ENCODE measurements at places on chromosomes 2 and 18.
A peak's percentile ranks its signal among the peaks of the same experiment; 100 is the strongest.

DNA sequence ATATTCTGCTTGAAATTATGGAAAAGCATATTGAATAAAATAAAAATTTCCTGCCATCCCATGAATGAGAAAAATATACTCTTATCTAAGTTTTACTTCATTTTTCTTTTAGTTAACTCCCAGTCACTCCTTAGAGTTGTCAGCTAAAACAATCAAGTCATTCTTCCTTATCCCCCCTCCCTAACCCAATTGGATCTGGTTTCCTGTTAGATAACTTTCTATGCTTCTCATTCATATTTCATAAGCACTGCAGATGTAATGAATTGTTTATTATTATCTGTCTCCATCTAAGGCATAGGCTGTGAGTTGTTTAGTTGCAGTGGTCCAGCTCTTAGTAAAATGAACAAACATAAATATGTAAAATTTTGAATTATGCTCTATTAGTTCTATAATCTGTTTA is 244.0 kb upstream of the GCFC2 start:
- DNase-seq: no peak

DNA sequence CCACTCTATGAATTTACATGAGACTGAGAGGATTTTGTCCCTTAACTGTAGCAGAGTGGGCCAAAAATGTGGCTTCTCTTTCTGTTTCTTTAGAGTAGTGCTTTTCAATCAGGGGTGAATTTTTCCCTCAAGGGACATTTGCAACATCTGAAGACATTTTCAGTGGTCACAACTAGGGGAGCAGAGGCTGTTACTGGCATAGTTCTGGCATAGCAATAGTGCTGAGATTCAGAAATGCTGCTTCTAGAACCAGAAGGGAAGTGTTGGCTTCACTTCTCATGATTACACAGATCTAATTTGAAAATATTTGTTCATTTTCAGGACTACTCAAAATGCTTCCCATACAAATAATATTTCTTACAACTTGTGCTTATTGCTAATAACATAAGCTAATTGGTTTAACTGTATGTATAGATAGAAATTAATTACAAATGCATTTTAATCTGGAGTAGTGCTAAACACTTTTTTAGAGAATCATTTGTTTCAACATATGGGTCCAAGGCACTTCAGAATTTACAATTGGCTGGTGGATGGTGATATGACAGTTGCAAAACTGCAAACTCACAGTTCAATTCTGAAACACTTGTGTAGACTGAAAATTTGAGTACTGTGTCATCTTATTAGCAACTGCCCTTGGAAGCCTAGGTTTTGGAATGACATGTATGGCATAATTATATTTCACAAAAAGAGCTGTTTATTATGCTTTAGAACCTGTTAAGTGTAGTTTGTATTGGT is 526.7 kb downstream of the THSD7B start:
- DNase-seq: no peak

- no peak for DNase-seq
Measured at GRCh38 chr18:74420926-74421325, 36.2 kb downstream of the DIPK1C start.

GRCh38 chr2:59588286-59588685 is 965.2 kb downstream of the BCL11A start:
- DNase-seq: no peak

GRCh38 chr2:9830685-9831410 is 12.4 kb upstream of the TAF1B start:
- no peak for DNase-seq

DNA sequence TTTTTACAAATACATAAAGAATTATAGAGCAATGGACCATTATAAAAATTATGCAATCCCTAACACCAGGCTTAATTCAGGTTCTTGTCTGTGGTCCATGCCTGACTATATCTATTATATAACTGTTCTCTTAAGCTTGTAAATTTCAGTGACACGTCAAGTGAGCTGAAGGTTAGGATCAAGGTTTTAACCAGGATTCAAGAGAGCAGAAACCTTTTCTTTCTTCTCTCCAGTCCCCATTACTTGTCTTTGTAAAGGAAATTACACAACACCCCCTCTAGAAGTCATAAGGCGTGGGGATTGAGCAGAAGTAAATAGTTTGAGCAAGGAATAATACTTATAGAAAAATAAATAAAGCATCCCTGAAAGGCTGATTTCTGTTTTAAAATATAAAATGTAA is 122.0 kb downstream of the ZNF521 start:
- DNase-seq: no peak

DNA sequence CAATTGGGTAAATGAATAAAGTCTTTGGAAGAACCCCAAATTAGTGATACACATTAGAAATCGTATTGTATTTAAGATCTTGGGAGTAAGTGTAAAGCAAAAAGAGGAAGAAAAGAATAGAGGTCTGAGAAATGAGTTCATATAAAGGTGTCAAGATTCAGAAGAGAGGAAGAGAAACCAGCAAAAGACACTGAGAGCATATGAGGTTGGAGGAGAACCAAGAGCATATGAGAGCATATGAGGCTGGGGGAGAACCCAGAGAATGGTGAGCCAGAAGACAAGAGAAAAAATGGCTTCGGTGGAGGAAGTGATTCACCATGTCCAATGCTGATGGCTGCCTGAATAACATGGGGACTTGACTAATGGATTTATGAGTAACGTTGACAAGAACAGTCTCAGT is 620.1 kb upstream of the GCFC2 start:
- no peak for DNase-seq

DNA sequence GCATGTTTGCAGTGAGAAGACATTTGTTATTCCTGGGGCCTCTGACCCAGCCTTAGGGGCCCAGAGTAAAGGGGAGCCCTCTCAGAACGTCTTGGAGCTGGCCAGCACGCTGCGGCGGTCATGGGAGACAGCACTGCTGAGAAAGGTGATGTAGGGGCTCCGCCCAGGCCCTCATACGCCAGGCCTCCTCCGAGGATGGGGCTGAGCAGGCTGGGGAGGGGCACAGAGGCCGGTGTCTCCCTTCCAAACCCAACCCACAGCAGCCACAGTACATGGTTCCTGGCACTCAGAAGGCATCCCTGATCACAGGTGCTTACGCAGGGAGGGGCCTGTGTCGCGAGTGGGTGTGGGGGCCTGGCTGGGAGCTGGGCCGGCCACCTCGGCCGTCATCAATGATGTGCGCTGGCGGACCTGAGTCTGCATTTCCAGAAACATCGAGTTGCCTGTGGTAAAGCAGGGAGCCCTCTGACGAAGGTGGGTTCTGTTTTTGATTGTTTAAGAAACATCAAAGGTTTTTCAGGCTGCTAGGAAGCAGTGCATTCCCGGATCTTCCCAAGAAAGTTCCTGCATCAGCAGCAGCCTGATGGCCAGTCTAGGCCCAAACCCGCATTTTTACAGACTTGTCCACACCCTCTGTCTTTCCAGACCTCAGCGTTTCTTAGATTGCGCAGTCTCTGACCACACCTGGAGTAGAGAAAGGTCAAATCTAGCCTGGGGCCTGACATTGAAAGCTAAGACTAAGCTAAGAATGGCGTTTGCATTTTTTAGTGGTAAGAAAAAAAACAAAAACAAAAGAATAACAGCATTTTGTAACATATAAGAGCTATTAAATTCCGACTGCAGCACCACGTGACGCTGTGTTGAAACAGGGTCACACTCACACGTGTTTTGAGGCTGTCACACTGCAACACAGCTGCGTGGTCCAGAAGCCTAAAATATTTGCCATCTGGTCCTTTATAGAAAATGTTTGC is 51.2 kb upstream of the PXDN start:
- DNase-seq: no peak

DNA sequence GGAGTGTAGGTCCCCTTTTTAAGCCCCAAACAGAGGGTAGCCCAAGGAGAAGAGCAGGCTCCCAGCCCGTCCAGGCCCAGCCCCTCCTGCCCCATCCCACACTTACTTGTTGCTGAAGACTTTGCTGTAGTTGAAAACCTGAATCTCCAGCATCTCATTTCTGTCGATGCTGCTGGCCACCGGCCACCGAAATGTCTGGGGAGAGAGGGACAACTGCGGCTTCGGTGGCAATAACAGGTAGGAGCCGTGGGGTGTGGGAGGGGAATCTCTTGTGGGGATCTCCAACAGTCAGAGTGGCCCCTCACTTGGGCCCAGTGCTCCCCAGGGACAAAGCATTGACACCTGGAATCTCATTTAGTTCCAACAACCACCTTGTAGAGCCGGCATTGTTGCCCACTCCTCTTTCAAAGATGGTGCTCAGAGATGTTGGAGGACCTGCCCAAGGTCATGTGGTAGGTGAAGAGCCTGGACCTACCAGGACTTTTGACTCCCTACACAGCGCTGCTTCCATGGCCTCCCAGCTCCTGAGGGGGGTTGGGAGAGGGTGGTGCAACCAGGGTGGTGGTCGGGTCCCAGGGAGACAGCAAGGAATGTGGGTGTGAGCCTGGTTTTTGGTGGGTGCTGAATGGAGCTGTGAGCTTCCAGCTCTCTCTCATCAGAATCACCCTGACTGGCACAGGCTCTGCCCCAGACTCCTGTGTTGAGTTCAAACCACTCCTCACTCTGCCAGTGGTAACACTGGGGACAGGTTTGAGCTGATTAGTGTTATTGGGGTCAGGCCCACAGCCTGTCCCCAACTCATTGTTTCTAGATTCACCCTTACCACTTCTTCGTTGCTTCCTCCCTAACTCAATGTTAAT is 50.0 kb upstream of the OTOF start:
- no peak for DNase-seq

GRCh38 chr2:95334916-95335641 is 37.9 kb downstream of the KCNIP3 start:
- no peak for DNase-seq

- DNase-seq: no peak
Measured at GRCh38 chr18:41391616-41392595, 563.1 kb upstream of the PIK3C3 start.

DNA sequence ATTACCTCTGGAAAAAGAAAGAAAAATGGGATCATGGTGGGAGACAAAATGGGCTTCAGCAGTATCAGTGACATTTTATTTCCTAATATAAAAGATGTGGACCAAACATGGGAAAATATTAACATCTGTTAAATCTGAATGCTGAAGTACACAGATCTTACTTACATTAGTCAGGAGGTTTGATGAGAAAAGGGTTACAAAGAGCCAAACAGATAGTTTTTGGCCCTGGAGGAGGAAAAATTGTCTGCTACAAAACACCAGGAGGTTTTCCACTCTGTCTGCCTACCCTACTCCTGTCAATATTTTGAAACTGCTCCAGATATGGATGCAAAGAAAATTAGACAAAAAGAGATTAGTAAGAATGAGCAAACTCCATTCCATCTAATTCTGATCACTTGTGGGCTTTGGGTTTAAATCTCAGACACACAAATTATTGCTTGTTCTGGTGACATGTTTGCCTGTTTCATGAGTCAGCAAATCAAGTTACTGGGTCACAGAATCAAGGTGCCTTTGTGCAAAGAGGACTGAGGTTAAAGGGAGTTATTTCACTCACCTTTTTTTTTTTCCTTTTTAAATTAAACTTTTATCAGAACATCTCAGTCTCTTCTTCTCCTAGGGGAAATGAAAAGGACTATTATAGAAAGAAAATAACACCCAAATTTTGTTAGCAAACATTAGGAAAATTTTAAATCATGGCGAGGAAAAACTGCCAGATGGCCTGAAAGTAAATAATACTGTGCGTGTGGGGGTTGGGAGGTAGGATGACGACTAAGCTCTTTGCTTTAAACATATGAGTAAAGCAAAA is 87.0 kb upstream of the SPATS2L start:
- no peak for DNase-seq

GRCh38 chr2:8514796-8515758 is 166.8 kb upstream of the ID2 start:
- peak; percentile 76 for DNase-seq

- DNase-seq: peak; percentile 49
Measured at GRCh38 chr2:73072129-73072395, 550 bp upstream of the SFXN5 start.

DNA sequence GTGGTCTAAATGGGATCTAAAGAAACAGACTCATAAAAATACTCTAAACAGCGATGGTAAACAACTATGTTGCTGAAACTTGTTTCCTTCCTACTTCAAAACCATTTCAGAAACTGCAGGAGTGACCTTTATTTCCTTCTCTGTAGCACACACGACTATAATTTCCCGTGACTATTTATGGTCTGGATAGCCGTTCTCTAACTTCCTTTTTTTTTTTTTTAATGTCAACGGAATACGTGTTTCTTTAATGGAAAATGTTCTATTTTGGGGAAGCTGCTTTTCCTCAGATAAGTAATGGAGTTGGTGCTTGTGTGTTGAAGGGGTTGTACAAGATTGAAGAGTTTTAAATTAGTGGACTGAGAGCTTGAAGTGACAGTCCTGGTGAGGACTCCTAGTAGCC is 224.1 kb downstream of the PHLPP1 start:
- no peak for DNase-seq

- peak; percentile 10 for DNase-seq
Measured at GRCh38 chr18:43279015-43279744, 1.9 kb upstream of the SYT4 start.

- DNase-seq: no peak
Measured at GRCh38 chr2:18722101-18722500, 132.7 kb upstream of the NT5C1B start.

DNA sequence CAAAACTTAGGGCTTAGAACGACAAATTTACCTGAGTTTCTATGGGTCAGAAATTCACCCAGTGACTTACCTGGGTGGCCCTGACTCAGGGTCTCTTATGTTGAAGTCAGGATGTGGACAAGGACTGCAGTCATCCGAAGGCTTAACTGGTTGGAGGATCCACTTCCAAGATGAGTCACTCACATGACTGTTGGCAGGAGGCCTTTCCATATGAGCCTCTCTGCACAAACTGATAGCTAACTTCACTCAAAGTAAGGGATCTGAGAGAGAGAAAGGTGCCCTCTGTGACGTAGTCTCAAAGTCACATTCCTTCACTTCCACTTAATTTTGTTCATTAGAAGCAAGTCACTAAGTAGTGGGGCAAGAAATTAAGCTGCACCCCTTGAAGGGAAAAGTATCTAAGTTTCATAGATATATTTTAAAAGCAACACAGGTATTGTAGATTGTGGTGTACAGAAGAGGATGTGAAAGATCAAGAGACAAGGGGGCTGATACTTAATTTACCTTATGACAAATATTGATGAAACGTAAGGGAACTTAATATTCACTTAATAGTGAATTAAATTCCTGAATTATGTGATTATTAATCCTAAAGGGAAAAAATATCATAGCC is 48.4 kb downstream of the TANK start:
- no peak for DNase-seq
